Activated CD4-positive, alpha-beta T cell treated with anti-CD3 and anti-CD28 coated beads, Interleukin-2, amount 10 ng/mL, durations not matched to agents 7 days and 5 days (primary cell): ENCODE measurements at places on chromosomes 16 and 17. TPM values are rescaled to one million over a fixed set of nuclear protein-coding genes. Genes with fewer than 3 reads are reported as not detected.
A peak's percentile ranks its signal among the peaks of the same experiment; 100 is the strongest.

GRCh38 chr16:11140098-11140375, 116.0 kb downstream of the SOCS1 start:
- peak; percentile 69 for DNase-seq

DNA sequence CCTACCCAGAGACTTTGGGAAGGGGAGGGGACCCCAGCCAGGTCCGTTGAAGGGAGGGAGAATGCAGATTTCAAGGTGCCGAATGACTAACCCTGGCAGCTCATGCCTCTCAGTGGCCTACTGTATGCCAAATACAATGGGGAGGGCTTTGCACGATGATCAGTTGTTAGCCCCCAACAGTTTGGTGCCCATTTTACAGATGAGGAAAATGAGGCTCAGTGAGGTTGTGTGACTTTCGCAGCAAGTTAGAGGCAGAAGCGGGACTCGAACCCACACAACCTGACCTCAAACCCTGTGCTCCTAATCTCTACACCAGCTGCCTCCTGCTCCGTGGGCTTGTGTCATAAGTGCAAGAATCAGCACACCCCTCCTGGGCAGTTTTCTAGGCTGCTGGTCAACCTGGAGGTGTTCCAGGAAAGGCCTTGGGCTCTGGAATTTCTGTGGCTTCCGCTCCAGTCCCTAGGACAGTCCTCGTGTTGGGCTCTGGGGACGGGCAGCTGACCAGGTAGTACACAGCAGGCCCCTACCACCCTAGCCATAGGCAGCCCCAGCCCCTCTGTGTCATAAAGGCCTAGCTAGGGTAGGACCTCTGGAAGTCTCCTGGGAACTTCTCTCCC, 11.9 kb upstream of the NAGPA start:
- DNase-seq, result no peak

DNA sequence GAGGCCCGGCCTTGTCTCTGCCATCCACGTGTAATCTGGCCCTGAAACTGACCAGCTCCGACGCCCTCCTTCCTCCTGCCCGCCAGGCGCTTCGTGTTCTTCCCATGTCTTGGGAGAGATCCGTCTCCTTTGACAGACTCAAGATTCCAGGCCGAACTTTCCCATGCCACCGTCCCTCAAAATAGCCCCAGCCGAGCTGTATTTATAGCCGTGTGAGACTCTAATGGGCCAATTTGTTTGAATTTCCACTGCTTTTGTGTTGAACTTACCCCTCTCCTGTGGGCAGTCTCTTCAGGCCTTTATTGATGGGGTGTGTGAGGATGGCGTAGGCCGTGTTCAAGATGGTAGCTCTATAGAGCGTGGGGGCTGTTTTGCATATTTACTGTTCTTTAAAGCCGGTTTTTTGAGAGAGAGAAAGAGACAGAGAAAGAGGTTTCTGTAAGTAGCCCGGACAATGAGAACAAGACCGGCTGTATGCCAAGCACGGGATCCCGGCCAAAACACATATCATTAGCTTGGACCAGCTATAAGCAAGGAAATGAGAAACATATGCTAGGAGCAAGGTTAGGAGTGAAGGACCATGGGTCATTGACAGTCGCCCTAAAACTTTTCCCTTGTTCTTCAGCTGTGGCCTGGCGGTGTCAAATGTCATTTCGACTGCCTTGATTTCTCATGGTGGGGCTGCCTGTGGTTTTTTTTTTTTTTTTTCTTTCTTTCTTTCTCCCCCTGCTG, 124.5 kb upstream of the ZFHX3 start:
- no peak for DNase-seq

GRCh38 chr17:50469208-50469605, 527 bp upstream of the CHAD start:
- no peak for DNase-seq

- DNase-seq, result no peak
These were observed 1.4 kb downstream of the YPEL3 start for GRCh38 chr16:30094541-30095165.

DNA sequence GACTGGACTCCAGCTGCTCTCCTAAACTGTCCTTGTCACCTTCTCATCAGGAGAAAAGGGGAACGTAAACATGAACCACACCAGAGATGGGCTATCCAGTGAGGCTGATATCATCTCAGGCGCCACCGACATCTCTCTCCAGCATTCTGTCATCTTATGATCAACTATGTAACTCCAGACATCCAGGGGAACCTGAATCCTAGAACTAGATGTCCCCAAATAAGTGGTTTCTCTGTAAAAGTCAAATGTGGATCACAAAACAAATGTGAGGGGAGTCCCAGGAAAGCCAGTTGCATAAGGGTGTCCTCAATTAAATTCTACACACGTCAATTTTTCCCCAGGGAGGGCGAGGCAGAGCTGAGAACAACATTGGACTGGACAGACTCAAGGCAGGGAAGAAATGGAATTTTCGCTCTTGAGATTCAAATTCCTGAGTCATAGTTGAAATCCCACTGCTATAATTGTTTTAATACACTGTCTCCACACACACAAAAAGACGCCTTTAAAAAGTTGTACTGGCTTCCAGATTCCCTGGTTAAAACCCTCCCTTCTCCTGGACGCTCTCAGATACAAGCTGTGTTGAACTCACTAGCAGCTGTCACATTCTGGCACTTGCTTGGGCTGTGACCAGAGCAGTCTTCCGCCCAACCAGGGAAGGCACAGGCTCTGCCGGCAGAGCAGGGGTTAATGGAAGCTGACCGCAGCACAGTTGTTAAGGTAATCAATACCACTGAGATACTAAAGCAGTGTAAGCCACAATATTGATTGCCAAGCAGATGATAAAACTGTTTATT, 62.6 kb downstream of the ZFHX3 start:
- DNase-seq, result no peak

MYH1 gene
- not detected for total RNA-seq

GRCh38 chr17:79728169-79728907, 2.4 kb upstream of the ENPP7 start:
- DNase-seq, result peak; percentile 90

DNA sequence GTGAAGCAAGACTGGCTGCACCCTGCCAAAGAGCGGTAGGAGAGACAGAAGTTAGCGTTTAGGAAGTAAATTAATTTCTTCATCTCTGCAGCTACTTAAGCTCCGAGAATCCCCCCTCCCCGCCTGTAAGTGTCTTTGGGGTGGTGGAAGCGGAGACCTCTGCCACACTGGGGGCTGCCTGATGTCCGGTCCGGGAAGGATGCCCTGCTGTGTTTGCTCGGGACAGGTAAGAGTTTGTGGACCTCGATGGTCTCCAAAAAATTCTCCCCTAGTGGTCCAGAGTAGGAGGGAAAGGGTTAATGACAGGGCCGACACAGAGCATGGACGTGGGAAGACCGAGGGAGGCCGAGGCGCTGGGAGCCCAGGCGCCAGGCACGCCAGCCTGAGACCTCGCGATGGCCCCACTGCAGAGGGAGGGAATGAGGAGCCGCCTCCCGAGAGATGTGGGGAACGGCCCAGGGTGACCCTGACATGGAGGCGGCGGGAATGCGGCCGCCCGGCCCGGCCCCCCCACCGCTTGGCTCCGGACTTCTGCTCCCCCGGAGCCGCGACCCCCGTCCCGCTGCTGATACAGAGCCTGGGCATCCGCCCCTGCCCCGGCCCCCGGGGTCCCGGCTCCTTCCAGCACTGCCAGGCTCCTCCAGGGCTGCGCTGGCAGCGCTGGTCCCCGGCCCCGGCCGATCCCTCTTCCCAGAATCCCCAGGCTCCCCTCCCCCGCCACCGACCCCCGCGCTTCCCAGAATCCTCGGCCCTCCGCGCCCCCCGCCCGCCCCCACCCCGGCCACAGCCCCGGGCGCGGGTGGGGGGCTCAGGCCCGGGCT, 680 bp downstream of the ZNF629 start:
- DNase-seq, result no peak

GRCh38 chr16:81632392-81633146, 146.5 kb upstream of the PLCG2 start:
- DNase-seq, result peak; percentile 81

DNA sequence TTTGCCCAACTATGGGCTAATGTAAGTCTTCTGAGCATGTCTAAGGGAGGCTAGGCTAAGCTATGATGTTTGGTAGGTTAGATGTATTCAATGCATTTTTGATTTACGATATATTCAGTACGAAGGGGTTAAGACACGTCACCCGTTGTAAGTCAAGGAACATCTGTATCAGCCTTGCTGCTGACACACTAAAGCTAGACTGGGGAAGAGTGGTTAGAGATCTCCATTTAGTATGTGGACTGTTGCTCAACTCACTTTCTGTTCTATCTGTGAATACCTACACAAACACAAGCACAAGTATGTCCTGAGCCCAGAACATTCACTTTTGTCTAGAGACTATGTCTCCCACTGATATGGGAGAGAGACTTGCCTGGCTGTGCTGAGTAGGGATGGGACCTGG, 71.5 kb downstream of the VMP1 start:
- no peak for DNase-seq
